Activated T-helper 1 cell treated with Interleukin-2 at 50 U/mL for 16 hours (primary cell): ENCODE measurements at places on chromosomes 1 and 21.

DNA sequence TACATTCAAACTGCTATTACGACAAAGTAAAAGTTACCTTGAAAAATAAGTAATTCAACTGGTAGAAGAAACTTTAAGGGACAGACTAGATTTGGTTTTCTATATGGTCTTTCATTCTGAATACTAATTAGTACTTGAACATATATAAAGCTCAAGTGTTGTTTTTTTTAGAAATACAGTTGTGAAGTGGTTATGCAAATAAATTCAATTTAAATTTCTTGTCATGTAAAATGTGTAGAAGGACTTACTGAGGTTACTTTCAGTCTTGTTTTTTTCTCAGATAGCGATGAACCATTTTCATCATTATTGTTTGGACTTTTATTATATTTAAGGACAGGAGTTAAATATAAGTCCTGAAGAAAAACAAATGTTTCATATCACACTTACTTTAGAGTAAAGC is 24.4 kb downstream of the HS2ST1 start:
- no peak for DNase-seq

- DNase-seq = no peak
Measured at GRCh38 chr1:193937308-193937707, 750.9 kb upstream of the B3GALT2 start.

DNA sequence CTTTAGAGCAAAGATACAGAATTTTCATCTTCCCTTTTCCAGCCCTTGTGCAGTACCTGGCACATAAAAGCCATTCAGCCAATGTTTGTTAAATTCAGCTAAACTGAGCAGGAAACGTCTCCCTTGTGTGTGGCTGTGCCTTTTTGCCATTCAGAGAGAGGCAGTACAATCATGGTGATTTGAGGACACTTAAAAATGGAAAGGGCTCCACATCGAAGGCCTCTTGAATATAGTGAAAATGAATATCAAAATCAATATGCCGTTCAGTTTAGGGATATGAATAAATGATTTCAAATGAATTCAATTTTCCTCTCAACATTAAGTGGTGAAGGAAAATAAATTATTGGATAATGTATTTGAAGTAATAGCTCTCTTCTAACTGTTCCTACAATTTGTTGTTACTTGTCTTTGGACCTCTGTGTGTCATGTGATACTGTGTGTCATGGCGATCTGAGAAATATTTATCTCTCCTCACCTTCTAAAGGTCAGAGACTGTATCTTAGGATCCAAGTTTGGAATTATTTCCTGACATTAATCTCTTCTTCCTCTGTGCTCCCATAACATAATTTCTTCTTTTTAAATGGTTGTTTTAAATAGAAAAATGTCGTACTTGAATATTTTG is 355.6 kb upstream of the ST6GALNAC5 start:
- DNase-seq = no peak

DNA sequence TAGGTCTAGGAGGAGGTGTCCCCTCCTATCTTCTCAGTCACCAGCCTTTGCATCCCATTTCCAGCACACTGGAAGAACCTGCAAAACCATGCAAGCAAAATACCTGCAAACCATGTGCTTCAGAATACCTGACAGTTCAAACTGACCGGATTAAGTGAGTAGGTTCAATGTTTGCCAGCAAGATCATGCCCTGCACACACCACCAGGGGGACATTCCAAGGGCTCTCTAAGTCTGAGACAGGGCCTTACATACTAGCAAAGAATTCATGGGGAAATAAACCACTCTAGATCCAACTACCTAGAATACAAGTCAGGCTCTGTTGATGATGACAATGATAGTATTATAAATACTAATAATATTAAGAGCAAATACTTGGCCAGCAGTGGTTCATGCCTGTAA is 27.6 kb downstream of the INPP5B start:
- no peak for DNase-seq

GRCh38 chr1:186578325-186579016 is 101.8 kb downstream of the PTGS2 start:
- DNase-seq = no peak
